BJ (cell line): ENCODE measurements at places on chromosomes 3 and 15.
A peak's percentile ranks its signal among the peaks of the same experiment; 100 is the strongest.

- no peak for DNase-seq
Observed at GRCh38 chr3:175726228-175726627, 867.1 kb downstream of the NAALADL2 start.

DNA sequence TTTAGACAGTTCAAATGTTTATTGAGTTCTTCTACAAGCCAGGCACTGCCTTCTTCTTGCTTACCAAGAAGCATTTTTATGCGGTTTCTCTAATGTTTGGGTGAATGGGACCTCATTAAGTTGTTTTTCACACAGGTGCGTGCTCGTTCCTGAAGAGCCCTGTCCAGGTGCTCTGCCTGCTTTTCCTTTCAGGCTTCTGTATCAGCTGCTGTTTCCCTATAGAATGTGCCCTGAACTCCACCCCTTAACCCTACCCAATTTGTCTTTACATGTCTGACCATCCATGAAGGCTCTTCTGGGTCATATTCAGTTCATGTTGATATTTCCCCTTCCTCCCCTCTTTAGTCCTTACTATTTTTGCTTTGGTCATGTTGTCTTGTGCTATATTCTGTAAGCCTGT is 22.4 kb upstream of the GOLGA6L10 start:
- no peak for DNase-seq

GRCh38 chr15:39748276-39748675 is 34.4 kb downstream of the FSIP1 start:
- no peak for DNase-seq

DNA sequence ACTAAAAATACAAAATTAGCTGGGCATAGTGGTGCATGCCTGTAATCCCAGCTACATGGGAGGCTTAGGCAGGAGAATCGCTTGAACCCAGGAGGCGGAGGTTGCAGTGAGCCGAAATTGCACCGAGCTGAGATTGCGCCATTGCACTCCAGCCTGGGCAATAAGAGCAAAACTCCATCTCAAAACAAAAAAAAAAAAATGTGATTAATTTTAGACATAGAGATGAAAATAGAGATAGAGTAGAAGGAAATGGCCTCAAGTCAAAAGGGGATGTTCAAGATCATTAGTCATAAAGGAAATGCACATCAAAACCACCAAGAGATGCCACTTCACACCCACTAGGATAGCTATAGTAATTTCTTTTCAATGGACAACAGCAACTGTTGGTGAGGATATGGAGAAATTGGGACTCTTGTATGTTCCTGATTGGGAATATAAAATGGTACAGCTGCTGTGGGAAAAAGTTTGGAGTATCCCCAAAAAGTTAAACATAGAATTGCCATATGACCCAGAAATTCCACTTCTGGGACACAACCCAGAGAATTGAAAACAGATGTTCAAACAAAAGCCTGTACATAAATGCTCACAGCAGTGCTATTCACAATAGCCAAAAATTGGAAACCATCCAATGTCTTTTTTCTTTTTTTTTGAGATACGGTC is 55.4 kb downstream of the ABHD2 start:
- DNase-seq = peak; percentile 76

GRCh38 chr3:137687181-137687879 is 76.8 kb upstream of the SOX14 start:
- DNase-seq = no peak

DNA sequence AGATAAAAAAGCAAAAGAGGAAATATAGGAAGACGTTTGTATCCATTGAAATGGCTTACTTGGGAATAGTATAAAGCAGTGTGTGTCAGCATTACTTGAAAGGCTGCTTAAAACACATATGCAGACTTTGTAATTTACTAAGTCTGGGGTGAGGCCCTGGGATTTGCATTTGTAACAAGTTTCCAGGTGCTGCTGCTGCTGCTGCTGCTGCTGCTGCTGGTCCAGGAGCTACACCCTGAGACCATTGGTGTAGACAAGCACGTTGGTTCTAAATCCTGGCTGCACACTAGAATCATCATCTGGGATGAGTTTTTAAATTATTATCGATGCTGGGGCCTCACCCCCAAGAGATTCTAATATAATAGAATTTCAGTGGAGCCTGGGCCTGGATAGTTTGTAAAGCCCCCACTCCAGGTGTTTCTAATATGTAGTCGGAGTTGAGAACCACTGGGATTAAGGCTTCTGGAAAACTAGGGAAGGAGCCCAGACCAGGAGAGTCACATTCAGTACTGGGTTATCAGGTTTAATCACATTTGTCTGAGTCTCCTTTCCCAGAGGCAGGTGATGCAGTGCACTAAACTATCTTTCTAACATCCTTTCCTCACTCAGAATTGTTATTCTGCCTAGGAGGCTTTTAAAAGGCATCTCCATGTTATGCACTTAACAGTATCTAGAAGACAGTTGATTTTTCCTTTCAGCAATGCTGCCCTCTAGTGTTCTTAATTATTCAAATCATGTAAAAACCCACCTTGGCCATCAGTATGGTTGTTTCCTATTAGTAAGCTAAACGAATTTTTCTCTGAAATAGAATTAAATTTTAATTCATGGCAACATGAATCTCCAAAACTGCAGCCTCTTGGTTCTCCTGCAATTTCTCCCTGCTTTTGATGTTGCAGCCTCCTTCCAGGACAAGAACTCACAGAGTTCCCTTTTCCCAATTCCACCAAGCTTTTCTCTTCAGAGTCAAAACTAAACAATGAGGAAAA is 45.4 kb downstream of the SSR3 start:
- DNase-seq = no peak

DNA sequence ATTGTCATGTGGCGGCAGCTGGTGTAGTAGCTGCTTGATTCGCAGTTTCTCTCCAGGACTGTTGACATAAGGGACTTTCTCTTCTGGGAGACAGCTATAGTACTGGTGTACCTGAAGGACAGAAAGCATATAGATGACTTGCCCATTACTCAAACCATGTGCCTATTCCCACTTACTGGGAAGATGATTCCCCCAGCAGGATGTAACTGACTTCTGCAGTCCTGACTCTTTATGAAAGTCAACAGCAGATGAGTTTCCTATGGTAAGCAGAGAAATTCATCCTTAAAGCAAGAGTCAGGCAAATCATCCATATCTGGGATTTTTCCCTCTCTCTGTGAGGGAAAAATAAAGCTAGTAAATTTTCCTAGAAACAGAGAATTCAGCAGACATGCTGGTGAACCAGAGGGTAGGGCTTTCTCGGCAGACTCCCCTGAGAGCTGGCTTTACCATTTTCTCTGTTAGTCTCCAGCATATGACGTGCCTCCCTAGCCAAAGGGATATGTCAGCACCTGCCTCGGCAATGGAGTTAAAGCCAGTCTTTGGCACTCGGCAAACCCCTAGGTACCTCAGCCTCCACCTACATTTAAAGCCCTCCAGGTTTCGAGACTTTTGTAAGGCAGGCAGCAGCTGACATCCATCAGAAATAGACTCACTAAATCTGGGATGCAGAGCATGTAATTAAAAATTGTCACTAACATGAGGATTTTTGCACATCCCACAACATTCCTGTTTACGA is 62.1 kb downstream of the PRICKLE2 start:
- no peak for DNase-seq

- no peak for DNase-seq
Observed at GRCh38 chr3:27606537-27606936, 115.6 kb downstream of the EOMES start.

DNA sequence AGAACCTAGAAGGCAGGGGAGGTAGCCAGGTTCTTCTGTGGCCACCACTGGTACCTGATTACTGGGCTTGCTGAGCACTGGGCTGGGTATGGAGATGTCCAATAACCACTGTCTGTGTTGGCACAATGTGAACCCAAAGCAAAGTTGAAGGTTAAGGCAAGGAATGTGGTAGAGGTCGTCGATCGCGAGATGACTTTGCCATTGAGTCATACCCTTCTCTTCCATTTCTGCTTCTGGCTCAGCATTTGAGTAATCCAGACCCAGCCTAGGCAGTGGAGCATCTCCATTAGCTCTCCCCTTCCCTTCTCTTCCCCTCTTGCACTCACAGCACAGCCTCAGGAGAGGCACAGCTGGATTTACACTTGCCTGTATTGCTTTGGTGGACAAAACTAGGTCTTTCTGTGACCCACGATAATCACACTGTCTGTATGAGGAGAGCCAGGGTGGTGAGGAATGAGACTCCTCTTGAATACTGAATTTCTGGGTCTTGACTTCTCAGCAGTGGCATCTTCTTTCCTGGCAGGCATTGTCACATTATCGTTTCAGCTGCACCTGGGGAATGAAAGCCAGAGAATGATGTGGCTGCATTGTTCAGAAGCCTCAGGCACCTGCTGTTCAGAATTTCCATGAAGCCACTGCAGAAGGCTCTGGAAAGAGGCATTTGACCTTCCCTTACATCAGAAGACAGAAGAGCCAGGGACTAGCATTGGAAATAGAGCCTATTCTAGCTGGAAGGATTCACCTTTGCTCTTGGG is 272.6 kb downstream of the PDCD6IP start:
- no peak for DNase-seq

- DNase-seq = no peak
Observed at GRCh38 chr3:75906555-75907112, 121.3 kb upstream of the ZNF717 start.

DNA sequence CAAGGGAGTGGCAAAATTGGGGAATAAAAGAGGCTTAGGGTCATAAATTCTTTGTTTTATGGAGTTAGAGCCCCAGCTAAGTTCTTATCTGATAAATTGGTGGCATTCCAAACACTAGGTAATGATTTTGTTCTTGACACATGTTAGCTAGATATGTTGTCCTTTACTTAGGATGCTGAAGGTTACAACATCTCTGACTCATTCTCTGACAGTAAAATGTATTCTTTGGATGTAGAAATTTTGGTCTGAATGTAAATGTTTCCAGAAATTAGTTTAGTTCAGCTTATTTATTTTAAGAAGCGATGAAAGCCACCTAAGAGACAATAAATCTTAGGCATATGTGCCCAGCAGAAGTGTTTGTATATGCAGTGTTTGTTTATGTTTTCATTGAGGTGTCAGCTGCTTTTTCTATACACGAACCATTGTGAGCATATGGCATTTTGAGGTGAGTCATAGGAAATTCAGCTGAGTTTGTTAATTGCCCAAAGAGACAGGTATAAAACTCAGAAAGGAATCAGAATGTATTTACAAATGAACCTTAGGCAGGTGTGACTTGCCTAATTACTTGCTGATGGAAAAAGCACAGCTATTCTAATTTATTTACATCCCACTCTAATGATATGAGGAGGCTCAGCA is 247.7 kb downstream of the AGBL1 start:
- DNase-seq = no peak

- peak; percentile 17 for DNase-seq
Observed at GRCh38 chr3:100316641-100317069, 17.9 kb upstream of the NIT2 start.

- no peak for DNase-seq
Observed at GRCh38 chr3:106135451-106136160, 266.8 kb upstream of the CBLB start.

GRCh38 chr15:98347001-98347400 is 301.3 kb upstream of the IGF1R start:
- DNase-seq = no peak

DNA sequence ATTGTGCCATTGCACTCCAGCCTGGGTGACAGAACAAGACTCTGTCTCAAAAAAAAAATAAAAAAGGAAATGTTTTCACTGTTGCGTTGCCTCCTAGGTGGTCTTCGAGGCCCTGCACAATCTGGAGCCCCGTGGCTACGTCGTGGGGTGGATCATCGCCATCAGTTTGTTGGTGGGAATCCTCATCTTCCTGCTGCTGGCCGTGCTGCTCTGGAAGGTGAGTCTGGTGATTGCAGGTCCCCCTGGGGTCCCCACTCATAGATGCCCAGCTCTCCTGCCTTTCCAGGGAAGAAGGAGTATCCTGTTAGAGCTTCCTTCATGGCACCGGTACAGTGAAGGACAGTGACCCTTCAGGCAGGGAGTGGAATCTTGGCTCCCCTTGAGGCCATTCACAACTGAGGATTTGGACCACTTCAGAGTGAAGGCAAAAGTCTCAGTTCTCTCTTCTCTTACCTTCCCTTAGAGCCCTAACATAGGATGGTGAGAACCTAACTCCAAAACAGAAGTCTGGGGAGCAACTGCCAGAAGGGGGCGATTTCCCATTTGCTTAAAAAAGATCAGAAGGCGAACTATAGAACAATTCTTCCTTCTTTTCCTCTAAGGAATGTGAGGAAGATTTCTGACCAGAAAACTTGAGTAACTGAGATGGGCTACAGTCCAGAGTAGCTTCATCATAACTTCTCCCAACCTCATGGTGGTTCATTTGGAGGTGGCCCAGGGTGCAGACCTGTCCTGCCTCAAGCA is 57.8 kb upstream of the CTDSPL start:
- no peak for DNase-seq

DNA sequence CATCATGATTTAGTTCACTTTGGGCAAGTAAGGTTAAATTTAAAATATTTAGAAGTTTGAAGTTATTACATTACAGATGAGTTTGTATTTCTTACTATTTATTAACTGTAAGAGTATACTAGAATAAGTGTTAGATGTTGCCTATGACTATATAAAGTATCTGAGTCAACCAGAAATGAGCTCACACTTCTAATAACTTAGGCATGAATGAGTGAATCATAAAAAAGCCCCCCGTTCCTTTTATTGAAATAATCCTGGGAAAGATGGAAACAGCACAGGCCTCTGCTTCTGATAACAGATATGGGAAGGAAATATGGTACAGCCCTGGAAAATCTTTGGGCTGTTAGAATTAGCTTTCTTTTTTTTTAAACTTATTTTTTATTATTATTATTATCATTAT is 66.6 kb upstream of the TGFBR2 start:
- DNase-seq = no peak
